ENCODE measurements at places on chromosomes 2 and 18. TPM values are rescaled to one million over a fixed set of nuclear protein-coding genes. Genes with fewer than 3 reads are reported as not detected.

VWA3B gene
- 0.48 TPM for total RNA-seq

C1QL2 gene
- not detected for total RNA-seq

LRRC30 gene
- 0.32 TPM for total RNA-seq

MYOM1 gene
- total RNA-seq, result 41.9 TPM

CYTIP gene
- 3.4 TPM for total RNA-seq

ESPNL gene
- total RNA-seq, result 3.5 TPM

LYPD1 gene
- 0.79 TPM for total RNA-seq

SOWAHC gene
- 28.2 TPM for total RNA-seq

NEU4 gene
- 0.21 TPM for total RNA-seq

SDC1 gene
- 87.1 TPM for total RNA-seq

NGEF gene
- 4.1 TPM for total RNA-seq

LONRF2 gene
- 6.7 TPM for total RNA-seq

CNDP1 gene
- total RNA-seq, result 0.16 TPM

B3GNT7 gene
- 1.3 TPM for total RNA-seq

FN1 gene
- total RNA-seq, result 1,853 TPM

MYO7B gene
- total RNA-seq, result 0.11 TPM

SLC5A7 gene
- total RNA-seq, result 6.3 TPM

PTGR3 gene
- 20.8 TPM for total RNA-seq

TRIM43 gene
- total RNA-seq, result not detected

HOXD3 gene
- total RNA-seq, result 5.2 TPM

EML6 gene
- total RNA-seq, result 3.9 TPM

TEKT4 gene
- not detected for total RNA-seq

IL1B gene
- total RNA-seq, result 2.3 TPM

OTOS gene
- not detected for total RNA-seq

IL18R1 gene
- total RNA-seq, result 3.3 TPM

KCNJ3 gene
- 2.3 TPM for total RNA-seq
